Esophagus (tissue), 2 donors: ENCODE measurements at places on chromosomes 4 and X. TPM values are rescaled to one million over a fixed set of nuclear protein-coding genes. Genes with fewer than 3 reads are reported as not detected.

The PPM1K gene
- 5.5 TPM for polyA plus RNA-seq

The DGKK gene
- polyA plus RNA-seq = not detected

The TCEAL6 gene
- polyA plus RNA-seq = not detected

The CLGN gene
- 1.1 TPM for polyA plus RNA-seq

The FHDC1 gene
- polyA plus RNA-seq = 4.7 TPM
